Neural crest cell (in vitro differentiated cells): ENCODE measurements at places on chromosomes 11 and 22. TPM values are rescaled to one million over a fixed set of nuclear protein-coding genes. Genes with fewer than 3 reads are reported as not detected.

DNA sequence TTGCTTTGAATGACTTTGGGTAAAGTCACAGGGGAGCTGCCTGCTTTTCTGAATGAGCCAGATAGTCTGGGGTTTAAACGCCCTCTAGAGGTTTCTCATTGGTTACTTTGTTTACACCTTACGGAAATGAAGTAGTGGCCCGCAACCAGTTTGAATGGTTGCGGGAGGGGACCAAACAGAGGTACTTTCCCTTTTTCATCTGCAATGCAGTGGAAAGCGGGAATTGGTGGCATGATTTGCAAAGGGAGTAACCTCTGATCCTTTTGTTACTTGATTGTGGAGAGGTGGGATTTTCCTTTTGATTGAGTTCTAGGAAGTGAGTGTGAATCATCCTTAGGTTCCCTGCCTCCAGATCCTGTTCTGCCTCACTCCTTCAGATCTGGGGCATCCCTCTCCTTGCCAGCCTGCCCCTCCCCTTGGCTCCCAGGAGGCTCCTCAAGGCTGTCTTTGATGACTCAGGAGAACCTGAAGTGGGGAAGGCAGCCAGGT is 15.9 kb upstream of the GLYATL1 start:
- peaks cover 18% of the 10 kb centered on the region for H3K4me1 ChIP-seq
- DNase-seq, result no peak
- H3K36me3 ChIP-seq, result no peaks in the 10 kb centered on the region
- H3K27ac ChIP-seq, result no peak overlapping the region

GRCh38 chr11:128886406-128887124 is 4.6 kb upstream of the KCNJ5 start:
- H3K27me3 ChIP-seq, result peaks cover 77% of the 10 kb centered on the region
- no peaks in the 10 kb centered on the region for H3K36me3 ChIP-seq
- no peak overlapping the region for H3K27ac ChIP-seq
- no peak overlapping the region for H3K4me3 ChIP-seq
- H3K4me1 ChIP-seq, result peaks cover 7% of the 10 kb centered on the region

GRCh38 chr11:130849215-130849568 is 67.1 kb downstream of the SNX19 start:
- DNase-seq, result no peak
- no peak overlapping the region for H3K4me3 ChIP-seq
- H3K4me1 ChIP-seq, result peaks cover 18% of the 10 kb centered on the region

- H3K27me3 ChIP-seq, result peaks cover 64% of the 10 kb centered on the region
- no peak for DNase-seq
- H3K36me3 ChIP-seq, result no peaks in the 10 kb centered on the region
- H3K4me1 ChIP-seq, result peaks cover under 1% of the 10 kb centered on the region
- H3K27ac ChIP-seq, result no peak overlapping the region
- H3K4me3 ChIP-seq, result no peak overlapping the region
These were observed 58.3 kb downstream of the CYTH4 start for GRCh38 chr22:37340331-37341262.

GRCh38 chr22:20523086-20523983 is 15.9 kb downstream of the MED15 start:
- H3K36me3 ChIP-seq, result peaks cover 4% of the 10 kb centered on the region
- H3K4me1 ChIP-seq, result peaks cover 54% of the 10 kb centered on the region
- no peak for DNase-seq
- peak overlapping the region; percentile 53 for H3K27ac ChIP-seq
- no peak overlapping the region for H3K4me3 ChIP-seq

SCGB1D2 gene
- not detected in 2 replicates for total RNA-seq

- no peak overlapping the region for H3K27ac ChIP-seq
- H3K27me3 ChIP-seq, result no peaks in the 10 kb centered on the region
- peaks cover 15% of the 10 kb centered on the region for H3K4me1 ChIP-seq
- DNase-seq, result no peak
- peaks cover 29% of the 10 kb centered on the region for H3K36me3 ChIP-seq
These were observed 8.0 kb downstream of the RBM14 start for GRCh38 chr11:66624450-66624849.

GRCh38 chr11:125063429-125064043 is 431 bp downstream of the SLC37A2 start:
- peak overlapping the region; percentile 60 for H3K4me3 ChIP-seq
- DNase-seq, result no peak
- peaks cover 61% of the 10 kb centered on the region for H3K27me3 ChIP-seq
- H3K36me3 ChIP-seq, result no peaks in the 10 kb centered on the region
- peaks cover 6% of the 10 kb centered on the region for H3K4me1 ChIP-seq
- H3K27ac ChIP-seq, result no peak overlapping the region

DNA sequence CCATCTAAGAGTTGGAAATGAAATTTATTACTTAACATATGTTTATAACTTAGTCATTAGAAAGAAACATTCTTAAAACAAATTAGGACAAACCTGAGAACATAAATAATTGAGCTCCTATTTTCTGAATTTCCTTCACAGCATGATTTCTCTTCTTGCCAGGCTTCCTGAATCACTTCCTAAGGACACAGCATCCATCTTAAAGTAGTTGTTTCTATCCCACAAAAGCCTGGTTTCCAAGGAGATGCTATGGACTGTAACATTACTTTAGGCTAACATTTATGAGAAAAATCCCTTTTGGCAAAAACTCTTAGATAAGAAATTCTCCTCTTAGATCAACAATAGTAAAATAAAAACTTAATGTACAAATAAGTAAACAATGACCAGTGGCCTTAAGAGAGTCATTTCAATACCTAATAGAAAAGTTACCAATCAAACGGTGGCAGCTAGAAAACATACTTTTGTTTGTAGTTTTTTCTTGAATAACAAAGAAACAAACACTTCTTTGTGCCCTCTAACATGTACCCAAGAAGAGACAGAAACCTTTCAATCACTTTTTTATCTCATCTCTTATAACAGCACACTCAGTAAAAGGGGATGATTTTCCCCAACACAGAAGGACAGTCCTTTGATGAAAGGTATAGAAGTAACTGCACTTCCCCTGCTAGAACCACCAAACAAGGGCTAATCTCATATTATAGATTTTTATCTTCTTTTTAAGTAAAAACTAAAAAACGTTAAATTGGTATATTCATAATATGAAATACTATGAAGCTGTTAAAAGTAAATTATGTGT is 74.5 kb downstream of the TTC28 start:
- no peaks in the 10 kb centered on the region for H3K27me3 ChIP-seq
- no peak overlapping the region for H3K4me3 ChIP-seq
- H3K27ac ChIP-seq, result peak overlapping the region; percentile 97
- peaks cover 28% of the 10 kb centered on the region for H3K4me1 ChIP-seq
- no peak for DNase-seq
- H3K36me3 ChIP-seq, result peaks cover under 1% of the 10 kb centered on the region

GRCh38 chr11:43135966-43136534 is 175.7 kb upstream of the API5 start:
- peaks cover 3% of the 10 kb centered on the region for H3K36me3 ChIP-seq
- no peak overlapping the region for H3K27ac ChIP-seq
- H3K4me3 ChIP-seq, result no peak overlapping the region
- H3K4me1 ChIP-seq, result no peaks in the 10 kb centered on the region
- peaks cover 2% of the 10 kb centered on the region for H3K27me3 ChIP-seq

SYT13 gene
- 1.7 TPM in 2 replicates for total RNA-seq
